C1 segment of cervical spinal cord (tissue), 14 donors: ENCODE measurements at places on chromosomes 5 and 9.

DNA sequence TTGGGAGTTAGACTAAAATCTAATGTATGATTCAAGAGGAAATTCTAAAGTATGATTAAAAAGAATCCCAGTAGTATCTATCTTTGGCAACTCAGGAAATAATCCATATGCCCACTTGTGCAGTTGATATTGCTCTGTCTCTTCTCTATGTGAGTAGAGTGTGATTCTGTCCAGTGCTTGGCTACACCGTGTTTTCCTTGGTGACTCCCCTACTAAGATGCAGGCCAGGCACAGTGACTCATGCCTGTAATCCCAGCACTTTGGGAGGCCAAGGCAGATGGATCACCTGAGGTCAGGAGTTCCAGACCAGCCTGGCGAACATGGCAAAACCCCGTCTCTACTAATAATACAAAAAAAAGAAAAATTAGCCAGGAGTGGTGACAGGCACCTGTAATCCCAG lies 495.4 kb downstream of the MAT2B start:
- DNase-seq, result no peak

- DNase-seq, result no peak
These were observed 55.4 kb downstream of the GOLM1 start for GRCh38 chr9:86043999-86044398.

DNA sequence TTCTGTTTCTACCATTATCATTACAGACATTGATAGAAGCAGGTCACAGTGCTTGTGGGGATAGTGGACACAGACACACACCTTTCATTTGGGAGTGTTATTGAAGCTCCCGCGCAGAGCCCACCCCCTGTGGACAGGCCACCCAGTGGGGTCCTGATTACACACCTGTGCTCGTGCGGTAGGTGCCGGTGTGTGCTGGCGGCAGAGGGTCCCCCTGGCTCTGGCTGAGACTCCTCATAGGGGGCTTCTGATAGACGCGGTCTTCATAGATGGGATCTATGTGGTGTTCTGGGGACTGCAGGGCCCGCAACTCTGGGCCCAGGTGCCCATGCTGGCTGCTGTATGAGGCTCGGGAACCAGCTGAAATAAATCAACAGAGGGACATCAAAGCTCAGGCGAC lies 539.7 kb downstream of the CTNND2 start:
- no peak for DNase-seq

- DNase-seq, result no peak
These were observed 275 bp downstream of the AHRR start for GRCh38 chr5:321726-322251.

- no peak for DNase-seq
These were observed 8.0 kb downstream of the SRFBP1 start for GRCh38 chr5:121969660-121970295.

GRCh38 chr5:87888139-87888538 lies 380.5 kb downstream of the TMEM161B start:
- no peak for DNase-seq

DNA sequence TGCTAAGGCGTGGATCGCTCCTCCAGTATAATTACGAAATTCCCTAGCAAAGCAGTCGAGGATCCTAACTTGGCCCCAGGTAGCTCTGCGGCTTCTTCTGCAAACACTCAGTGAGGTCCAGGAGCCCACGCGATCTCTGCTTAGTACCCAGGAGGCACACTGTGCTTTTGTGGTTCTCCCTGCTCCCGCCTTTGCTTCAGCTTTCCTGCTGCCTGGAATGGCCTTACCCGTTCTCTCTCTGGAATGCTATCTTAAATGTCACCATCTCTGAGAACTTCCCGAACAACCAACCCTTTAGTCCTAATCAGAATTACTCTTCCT lies 639 bp downstream of the INVS start:
- no peak for DNase-seq

DNA sequence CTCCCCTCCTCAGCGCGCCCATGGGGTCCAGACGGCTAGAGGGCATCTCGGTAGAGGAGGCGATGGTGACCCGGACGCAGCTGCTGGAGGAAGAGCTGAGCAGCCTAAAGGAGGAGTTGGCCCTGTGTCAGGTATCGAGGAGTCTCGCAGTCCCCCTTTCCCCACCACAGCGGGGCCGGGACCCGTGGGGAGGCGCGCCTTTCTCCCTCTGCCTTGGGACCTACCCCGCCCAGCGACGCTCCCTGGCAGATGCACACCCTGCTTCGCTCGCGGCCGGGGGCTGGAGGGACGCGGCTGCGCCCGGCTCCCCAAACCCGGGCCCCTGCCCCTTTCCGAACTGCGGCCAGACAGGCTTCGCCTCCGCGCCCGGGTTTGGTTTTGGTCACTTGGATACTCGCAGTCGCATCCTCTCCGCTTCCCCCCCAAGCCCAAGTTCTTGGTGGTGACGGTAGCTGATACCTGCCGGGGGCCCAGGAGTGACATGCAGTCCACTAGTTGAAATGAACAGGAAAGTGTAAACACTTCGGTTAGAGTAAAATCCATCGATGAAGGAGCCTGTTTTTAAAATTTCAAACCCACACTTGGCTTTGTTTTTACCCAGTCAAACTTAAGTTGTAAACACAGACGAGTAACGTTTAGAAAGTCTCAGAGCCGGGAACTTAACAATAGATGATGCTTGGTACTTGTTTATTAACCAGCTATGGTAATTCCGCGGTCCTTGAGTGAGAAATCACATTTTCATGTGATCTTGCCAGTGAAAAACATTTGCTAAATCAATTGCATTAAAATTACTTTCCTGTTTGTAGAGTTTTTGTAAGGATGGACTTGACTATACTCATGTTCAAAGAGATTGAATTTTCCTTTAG lies 688 bp downstream of the CNTLN start:
- no peak for DNase-seq

- DNase-seq, result no peak
These were observed 410.2 kb downstream of the PRR16 start for GRCh38 chr5:120874081-120874862.

DNA sequence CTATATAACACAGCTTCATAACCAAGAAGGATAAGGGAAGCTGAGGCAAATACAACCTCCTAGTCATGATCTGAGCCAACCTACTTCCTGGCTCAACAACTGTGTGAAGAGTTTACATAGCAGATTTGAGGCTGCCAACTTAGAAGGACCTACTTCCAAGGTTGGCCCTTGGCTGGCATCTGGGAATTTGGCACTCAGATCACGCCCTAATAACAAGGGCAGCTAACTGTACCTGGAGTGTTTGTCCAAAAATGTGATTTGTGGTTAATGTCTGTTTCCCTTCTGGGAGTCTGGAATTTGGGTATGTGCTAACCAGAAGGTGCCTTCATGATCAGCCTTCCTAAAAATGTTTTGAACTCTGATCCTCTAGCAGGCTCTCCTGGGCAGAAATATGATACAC lies 287.2 kb downstream of the CAAP1 start:
- no peak for DNase-seq

- DNase-seq, result no peak
These were observed 113.1 kb downstream of the PSD2 start for GRCh38 chr5:139908749-139909148.

DNA sequence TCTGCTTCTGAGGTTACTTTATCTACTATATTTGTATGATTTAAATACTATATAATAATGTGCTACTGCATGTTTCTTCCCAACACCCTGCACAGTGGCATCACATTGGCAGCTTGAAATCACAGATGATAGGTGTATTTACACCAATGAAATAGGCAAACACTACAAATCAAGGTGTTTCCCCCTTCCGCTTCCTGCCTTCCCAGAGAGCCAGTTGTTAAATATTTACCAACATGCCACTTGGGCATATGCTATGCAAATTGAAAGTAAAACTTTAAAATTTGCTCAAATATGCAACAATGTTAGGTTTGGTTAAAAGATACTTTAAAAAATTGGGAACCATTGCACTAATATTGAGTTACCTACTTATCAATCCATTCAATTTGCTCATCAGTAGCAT lies 58.2 kb upstream of the SMARCA2 start:
- DNase-seq, result no peak

- DNase-seq, result no peak
These were observed 142.3 kb upstream of the TLX3 start for GRCh38 chr5:171166766-171167165.

DNA sequence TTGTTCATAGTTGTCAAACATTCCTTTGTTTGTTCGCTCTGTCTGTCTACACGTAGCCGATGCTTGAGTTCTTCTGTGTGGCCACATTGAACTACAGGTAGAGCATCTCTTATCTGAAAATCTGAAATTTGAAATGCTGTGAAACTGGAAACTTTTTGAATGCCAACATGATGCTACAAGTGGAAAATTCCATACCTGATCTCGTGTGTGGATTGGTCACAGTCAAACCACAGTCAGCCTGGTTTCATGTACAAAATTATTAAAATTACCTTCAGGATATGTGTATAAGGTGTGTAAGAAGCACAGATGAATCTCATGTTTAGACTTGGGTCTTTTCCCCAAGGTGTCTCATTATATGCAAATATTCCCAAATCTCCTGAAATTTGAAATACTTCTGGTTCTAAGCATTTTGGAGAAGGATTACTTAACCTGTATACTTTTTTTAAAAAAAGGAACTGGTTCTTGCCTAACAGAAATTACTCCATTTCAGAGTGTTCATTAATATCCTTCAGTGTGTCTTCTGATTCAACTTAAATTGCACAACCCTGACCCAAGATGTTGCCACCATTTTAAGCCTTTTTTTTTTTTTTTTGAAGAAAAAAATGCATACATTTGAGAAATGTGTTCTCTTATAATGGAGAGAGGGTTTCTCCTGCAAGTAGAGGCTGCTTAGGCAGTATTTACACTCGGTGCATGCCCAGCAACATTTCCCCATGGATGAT lies 254.3 kb downstream of the MAST4 start:
- no peak for DNase-seq

GRCh38 chr5:142746532-142747433 lies 23.4 kb upstream of the ARHGAP26 start:
- DNase-seq, result no peak

DNA sequence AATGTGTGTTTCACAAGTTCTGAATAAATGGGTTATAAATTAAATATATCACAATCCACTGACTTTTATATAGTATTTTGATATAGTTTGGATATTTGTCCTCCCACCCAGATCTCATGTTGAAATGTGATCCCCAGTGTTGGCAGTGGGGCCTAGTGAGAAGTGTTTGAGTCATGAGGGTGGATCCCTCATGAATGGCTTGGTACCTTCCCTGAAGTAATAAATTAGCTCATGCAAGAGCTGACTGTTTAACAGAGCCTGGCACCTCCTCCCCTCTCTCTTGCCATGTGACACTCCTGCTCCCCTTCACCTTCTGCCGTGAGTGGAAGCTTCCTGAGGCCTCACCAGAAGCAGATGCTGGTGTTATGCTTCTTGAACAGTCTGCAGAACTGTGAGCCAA lies 127.9 kb upstream of the PALM2AKAP2 start:
- no peak for DNase-seq

DNA sequence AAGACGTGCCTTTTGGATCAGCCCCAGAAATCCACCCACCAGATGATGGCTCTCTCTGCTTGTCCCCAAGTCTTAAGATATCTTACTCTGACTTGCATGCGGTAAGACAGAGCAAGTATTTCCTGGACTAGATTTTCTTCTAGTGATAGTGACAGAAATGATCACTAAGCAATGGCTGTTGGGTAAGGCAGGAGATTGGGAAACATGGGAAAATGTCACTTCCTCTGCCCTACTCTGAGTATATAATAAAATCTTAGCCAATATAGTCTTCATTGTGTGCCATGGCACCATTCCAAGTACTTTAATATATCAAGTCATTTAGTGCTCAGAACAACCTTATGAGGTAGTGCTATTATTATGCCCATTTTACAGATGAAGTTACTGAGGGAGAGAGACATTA lies 31.0 kb upstream of the GNA14 start:
- DNase-seq, result no peak

- DNase-seq, result no peak
These were observed 104.2 kb upstream of the IQGAP2 start for GRCh38 chr5:76298852-76299251.

GRCh38 chr5:133930061-133930812 lies 38.2 kb downstream of the C5orf15 start:
- DNase-seq, result no peak
